ENCODE measurements at places on chromosomes 5 and 9.

DNA sequence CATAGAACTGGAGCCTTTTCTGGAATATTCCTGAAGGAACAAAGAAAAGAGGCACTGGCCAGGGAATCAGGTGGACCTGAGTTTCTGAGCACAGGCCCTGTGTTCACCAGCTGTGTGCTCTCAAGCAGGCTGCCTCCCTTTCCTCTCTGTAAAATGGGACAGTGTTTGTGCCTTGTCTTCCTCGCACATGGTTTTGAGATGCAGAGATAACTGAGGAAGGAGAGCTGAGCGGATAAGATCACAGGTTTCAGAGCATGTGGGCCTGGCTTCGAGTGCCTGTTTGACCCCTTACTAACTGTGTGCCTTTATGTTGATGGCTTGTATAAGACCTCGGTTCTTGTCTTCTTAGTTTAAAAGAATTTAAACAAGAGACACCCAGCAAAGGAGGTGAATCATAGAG, 46.2 kb upstream of the HAND1 start:
- DNase-seq, result no peak

DNA sequence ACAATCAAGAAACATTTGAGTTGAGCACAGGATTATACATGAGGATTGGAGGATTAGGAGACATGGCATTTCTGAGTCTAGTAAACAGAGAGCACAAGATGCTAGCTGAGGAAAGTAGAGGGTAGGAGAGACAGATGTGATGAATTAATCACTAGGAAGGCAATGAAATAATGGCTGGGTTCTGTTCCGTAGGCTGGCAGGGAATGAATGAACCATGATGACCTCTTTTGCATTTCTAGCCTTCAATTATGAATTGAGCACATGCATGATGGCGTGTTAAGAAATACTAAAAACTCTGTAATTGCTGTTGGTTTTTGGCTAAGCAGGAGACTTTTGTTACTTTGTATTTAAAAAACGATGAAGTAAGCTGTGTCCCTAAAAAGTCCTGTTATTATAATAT, 420.0 kb upstream of the TLE4 start:
- no peak for DNase-seq

DNA sequence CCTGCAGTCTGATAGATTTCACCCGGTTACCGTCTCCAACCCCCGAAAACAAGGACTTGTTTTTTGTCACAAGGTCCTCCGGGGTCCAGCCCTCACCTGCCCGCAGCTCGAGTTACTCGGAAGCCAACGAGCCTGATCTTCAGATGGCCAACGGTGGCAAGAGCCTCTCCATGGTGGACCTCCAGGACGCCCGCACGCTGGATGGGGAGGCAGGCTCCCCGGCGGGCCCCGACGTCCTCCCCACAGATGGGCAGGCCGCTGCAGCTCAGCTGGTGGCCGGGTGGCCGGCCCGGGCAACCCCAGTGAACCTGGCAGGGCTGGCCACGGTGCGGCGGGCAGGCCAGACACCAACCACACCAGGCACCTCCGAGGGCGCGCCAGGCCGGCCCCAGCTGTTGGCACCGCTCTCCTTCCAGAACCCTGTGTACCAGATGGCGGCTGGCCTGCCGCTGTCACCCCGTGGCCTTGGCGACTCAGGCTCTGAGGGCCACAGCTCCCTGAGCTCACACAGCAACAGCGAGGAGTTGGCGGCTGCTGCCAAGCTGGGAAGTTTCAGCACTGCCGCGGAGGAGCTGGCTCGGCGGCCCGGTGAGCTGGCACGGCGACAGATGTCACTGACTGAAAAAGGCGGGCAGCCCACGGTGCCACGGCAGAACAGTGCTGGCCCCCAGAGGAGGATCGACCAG, 121.3 kb downstream of the DAB2IP start:
- no peak for DNase-seq

DNA sequence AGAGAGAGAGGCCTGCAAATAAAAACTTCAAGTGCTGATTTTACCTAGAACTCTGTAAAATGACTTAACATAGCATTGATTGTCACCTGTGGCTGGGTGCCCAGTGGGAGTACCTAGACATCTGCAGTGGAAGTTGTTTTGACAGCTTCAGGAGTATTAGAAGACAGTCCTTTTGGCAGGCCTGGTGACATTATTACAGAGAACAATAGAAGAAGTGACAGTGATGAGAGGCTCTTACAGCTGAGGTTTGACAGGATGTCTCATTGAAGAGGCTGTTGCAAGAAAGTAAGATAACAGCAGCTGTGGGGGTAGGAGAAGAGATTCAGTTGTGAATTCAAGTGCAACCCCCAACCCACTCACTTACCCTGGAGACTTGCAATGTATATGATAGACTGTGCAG, 27.9 kb upstream of the MUSK start:
- DNase-seq, result no peak

DNA sequence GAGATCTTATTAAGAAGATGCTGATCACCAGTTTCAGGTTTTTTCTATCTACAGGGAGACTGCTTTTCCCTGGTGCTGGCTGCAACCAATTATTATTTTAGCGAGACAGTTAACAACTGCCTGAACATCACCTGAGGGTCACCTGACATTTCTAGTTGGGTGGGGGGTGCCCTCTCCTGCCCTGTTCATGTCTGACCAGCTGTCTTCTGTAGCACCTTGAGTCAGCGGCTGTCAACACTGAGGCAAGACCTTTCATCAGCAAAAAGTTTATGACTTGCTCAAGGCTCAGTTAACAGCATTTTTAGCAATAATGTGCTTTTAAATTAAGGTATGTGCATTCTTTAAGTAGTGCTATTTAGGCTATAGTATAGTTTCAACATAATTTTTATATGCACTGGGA, 58.0 kb downstream of the ADCY2 start:
- DNase-seq, result no peak

DNA sequence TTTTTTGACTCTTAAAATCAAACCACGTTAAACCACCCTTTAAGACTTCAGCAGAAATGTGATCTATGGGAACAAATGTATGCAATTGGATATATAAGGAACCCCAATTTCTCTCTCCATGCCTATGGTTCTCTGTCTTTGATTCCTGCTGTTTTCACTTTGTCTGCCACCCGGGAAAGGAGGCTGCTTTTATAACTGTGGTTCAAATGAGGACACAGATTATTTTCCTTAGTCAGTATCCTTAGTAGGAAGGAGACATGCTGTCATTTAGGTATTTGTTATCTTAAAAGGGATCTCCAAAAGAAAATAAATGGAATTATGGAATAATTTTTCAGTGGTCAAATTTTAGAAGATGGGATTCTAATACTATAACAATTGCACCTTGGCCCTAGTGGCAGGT, 176.1 kb upstream of the NREP start:
- no peak for DNase-seq

- no peak for DNase-seq
Observed at GRCh38 chr5:137393196-137393993, 105.7 kb downstream of the SPOCK1 start.

- DNase-seq, result no peak
Observed at GRCh38 chr9:76772686-76773445, 8.6 kb downstream of the PCA3 start.

DNA sequence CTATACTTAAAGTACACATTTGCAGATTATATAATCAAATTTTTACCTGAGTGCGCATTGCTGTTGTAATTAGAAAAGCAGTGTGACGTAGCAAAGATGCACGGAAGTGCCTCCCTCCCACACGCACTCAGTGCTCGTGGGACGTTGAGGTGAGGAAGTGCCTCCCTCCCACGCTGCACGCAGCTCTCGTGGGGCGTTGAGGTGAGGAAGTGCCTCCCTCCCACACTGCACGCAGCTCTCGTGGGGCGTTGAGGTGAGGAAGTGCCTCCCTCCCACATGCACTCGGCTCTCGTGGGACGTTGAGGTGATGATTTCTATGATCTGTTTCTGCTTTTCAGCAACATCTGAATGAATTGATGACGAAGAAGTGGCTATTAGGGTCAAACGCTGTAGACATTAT, 21.0 kb downstream of the EXOC3 start:
- DNase-seq, result no peak

DNA sequence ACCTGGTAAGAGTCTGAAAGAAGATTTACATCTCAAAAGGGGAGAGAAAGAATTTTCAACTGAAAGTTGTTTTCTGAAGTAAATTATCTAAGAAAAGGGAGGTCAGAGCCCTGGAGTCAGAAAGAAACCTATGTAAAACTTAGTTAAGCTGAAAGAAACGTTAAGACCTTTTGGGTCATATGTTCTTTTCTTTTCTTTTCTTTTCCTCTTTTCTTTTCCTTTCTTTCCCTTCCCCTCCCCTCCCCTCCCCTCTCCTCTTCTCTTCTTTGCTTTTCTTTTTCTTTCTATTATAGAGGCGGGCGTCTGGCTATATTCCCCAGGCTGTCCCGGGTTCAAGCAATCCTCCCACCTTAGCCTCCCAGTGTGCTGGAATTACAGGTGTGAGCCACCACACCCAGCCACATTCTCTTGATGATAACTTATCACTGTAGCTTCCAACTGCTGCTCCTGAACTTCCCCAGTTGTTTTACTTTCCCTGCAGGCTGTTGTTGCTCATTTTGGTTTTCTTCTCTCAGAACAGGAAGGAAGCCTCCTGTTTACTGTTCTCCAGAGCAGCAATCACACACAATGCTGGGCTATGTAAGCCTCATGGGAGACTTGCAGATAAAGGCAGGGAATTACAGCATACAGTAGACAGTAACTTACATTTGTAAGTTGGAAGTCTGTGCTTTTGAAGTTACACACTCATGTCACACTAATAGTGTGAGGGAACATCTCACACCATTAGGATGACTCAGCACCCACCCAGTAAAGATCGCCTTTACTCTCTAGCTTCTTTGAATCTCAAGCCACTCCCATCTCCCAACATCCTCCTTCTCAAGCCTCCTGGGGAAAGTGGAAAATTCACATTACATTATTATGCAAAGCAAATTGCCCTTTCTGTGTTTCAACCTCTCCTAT, 2216.6 kb upstream of the WWC1 start:
- no peak for DNase-seq

- no peak for DNase-seq
Observed at GRCh38 chr5:110807169-110807568, 68.4 kb downstream of the SLC25A46 start.

- DNase-seq, result no peak
Observed at GRCh38 chr9:76292658-76293057, 101.6 kb downstream of the RFK start.

- DNase-seq, result no peak
Observed at GRCh38 chr5:131848662-131849061, 51.8 kb upstream of the FNIP1 start.

- DNase-seq, result no peak
Observed at GRCh38 chr5:141929398-141930058, 5.9 kb downstream of the DELE1 start.

DNA sequence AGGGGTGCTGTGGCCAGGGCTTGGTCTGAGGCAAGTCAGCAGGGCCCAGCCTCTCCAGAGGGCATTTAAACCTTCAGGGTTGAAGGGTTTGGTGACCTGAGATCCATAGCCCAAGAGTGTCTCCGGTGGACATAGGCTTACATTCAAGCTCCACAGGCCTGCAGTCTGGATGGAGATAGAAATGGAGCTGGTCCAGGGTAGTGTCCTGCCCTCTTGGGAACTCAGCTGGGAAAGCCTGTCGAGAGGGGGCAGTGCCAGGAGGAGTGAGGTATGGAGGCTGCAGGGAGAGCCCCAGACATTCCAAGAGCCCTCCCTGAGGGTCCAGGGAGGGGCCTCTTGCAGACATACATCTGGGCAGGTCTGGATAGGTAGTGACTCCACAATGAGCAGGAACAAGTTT, 177.0 kb upstream of the MVB12B start:
- DNase-seq, result no peak

GRCh38 chr9:27787891-27788290, 214.6 kb upstream of the C9orf72 start:
- DNase-seq, result no peak

- no peak for DNase-seq
Observed at GRCh38 chr5:7877851-7878250, 8.9 kb downstream of the MTRR start.

DNA sequence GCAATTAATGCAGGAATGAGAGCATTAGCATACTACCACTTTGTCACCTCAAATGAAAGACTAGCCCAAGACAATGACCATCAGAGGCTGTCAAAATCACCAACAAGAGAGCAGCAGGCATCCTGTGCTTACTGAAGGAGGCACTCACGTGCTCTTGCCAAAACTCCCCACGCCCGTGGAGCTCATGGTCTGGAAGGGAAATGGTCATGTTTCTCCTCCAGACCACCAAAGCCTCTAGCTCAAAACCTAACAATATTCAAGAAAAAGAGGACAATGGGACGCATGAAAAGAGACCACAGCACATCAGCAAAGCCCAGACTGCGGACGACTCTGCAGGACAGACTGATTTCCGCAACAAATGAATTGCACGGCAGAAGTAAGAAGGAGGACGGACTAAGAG, 12.8 kb downstream of the AKNA start:
- no peak for DNase-seq

DNA sequence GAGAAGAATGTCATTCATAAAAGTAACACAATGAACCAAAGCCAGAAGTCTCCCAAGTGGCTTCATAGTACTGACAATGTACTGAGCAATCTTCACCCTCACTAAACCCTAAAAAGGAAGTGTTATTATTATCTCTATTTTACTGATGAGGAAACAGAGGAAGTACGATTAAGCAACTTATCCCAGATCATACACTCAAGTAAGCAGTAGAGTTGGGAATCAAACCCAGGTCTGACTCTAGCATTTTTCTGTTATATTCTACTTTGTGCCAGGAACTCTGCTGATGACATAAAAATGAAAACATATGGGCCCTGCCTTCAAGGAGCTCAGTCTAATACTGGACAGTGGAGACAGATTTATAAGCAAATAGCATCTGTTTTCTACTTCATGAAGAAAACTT, 109.2 kb downstream of the RAPGEF6 start:
- DNase-seq, result no peak

GRCh38 chr5:134555890-134556311, 30.4 kb downstream of the JADE2 start:
- peak; percentile 33 for DNase-seq

- no peak for DNase-seq
Observed at GRCh38 chr9:27408001-27408400, 111.1 kb upstream of the EQTN start.

GRCh38 chr9:69377981-69378380, 53.0 kb downstream of the ENTREP1 start:
- no peak for DNase-seq

GRCh38 chr9:126591922-126592321, 21.8 kb upstream of the LMX1B start:
- no peak for DNase-seq

- DNase-seq, result no peak
Observed at GRCh38 chr9:136615631-136616306, 46.9 kb upstream of the EGFL7 start.
